ENCODE measurements at places on chromosomes 16 and 17.

- DNase-seq, result no peak
These were observed 269.5 kb upstream of the ZFHX3 start for GRCh38 chr16:73317321-73317857.

- no peak for DNase-seq
These were observed 184.9 kb downstream of the MSI2 start for GRCh38 chr17:57441270-57441600.

- DNase-seq, result peak; percentile 85
These were observed at the start of gene IFI35 for GRCh38 chr17:43006639-43007551. IFI35 (plus strand) TSS chr17:43006784; CDS start chr17:43006948, 164 bp downstream.

- peak; percentile 24 for DNase-seq
These were observed 90.4 kb upstream of the PLEKHM1 start for GRCh38 chr17:45580924-45581323.

GRCh38 chr17:17141860-17142552 is 64.1 kb downstream of the PLD6 start:
- DNase-seq, result no peak

DNA sequence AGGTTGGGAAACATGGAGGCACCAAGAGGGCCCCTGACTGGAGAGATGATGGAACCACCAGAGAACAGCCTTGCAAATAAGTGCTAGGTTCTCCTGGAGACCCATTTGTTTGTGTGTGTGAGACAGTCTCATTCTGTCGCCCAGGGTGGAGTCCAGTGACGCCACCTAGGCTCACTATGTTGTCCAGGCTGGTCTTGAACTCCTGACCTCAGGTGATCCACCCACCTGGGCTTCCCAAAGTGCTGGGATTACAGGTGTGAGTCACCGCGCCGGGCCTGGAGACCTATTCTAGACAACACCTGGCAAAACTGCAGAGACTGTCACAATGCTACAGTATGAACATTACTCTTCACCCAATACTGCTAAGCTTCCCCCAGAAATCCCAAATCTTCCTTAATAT is 1.5 kb downstream of the NPLOC4 start:
- DNase-seq, result no peak

GRCh38 chr17:82837586-82838320 is 2.1 kb downstream of the ZNF750 start:
- no peak for DNase-seq

- no peak for DNase-seq
These were observed 187.0 kb downstream of the SEC14L1 start for GRCh38 chr17:77327566-77328464.

DNA sequence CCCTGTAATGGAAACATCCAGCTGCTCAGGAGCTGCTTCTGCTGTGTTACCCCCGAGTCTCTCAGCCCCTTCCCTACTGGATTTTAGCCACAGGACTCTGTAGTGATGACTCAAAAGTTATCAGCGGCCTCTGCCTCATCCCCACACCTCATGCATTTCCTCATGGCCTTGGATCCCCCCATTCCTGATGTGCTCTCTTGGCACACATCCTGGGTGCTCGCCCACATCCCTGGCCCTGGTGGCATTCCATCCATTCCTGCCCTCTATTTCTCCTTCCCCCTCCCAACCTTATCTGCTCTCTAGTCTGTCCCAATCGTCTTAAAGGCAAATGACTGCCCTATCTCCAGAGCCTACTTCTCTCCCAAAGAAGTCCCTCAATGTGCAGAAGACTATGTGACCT is 24.6 kb downstream of the MARF1 start:
- DNase-seq, result no peak

GRCh38 chr16:59210955-59211541 is 476.9 kb upstream of the GOT2 start:
- peak; percentile 43 for DNase-seq

DNA sequence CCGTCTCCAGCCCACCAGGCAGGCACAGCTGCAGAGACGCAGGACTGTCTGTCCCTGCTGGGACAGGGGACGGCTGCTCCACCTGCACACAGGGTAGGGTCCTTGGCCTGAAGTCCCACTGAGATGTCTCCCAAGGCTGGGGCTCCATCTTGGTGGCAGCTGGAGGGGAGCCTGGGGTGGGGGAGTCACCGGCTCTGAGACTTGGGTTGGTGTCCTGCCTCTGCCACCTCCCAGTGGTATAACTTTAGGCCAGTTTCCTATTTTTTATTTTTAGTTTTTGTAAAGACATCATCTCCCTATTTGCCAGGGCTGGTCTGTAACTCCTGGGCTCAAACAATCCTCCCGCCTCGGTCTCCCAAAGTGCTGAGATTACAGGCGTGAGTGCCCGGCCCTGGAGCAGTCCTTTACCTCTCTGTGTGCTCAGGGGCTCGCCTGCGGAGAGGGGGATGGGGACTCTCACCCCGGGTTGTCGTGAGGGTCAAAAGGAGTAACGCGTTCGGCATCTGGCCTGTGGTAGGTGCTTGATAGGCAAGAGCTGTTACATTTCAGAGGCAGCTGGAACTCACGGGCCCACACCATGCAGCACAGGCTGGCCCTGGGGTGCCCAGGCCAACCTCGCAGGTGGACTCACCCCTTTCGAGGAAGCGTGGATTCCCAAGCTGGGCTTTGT is 46.6 kb upstream of the DOC2B start:
- DNase-seq, result peak; percentile 21

DNA sequence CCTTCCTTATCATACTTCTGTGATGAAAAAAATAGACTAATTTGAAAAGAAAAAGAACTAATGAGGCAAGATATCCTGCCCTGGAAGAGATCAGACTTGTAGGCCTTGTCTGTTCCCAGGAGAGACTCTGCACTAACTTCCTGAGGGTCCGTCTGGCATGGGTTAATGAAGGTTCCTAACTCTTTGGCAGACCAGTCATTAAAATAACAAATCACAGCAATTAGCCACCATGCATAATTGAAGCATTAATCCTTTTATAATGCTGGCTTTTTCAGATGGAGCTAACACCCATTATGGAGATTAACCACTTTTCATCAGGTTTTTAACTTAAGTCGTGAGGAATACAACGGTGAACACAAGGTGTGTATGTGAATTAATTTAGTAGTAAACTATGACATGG is 10.4 kb upstream of the KRT10 start:
- DNase-seq, result no peak
